ENCODE measurements at places on chromosomes 3 and 15. TPM values are rescaled to one million over a fixed set of nuclear protein-coding genes. Genes with fewer than 3 reads are reported as not detected.

Gene ADAMTS17
- 0.20 TPM for total RNA-seq

Gene RTP3
- total RNA-seq = not detected

Gene TMEM207
- not detected for total RNA-seq

Gene MORC1
- total RNA-seq = not detected

Gene CLDN18
- total RNA-seq = not detected

Gene OIP5
- total RNA-seq = 14.3 TPM

Gene PDCD7
- 30.1 TPM for total RNA-seq

Gene LMCD1
- 75.6 TPM for total RNA-seq

Gene SLC6A11
- total RNA-seq = 0.07 TPM

Gene FANCD2OS
- not detected for total RNA-seq

Data from A549 treated with DMSO at 1 μM for 4 hours (cell line).